ENCODE measurements at places on chromosomes 3 and 15. TPM values are rescaled to one million over a fixed set of nuclear protein-coding genes. Genes with fewer than 3 reads are reported as not detected.

Gene SERINC4
- not detected for total RNA-seq

Gene CACNA2D3
- 0.59 TPM for total RNA-seq

Gene FYTTD1
- total RNA-seq: 16.0 TPM

Gene NANOGP8
- total RNA-seq: not detected

All from smooth muscle cell of the coronary artery (primary cell).